ENCODE measurements at places on chromosomes 5 and 9.

DNA sequence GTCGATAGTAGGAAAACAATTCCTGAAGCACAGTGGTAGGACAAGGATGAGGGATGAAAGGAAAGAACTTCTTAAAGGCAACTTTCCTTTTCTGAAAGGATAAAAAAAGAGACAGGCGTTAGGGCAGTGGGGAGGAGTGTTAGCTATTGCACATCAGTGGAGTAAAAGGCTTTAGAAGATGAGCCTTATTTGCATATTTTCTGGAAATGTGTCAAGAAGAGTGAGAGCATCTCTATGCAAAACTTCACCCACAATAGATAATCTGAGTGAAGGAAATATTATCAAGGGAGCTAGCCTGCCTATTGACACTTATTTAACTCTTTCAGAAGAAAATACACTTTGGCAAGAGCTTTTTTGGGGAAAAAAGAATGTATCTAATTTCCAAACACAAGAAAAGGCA, 151.6 kb downstream of the MACIR start:
- DNase-seq = no peak

GRCh38 chr9:26243726-26244125, 565.5 kb upstream of the TUSC1 start:
- no peak for DNase-seq

DNA sequence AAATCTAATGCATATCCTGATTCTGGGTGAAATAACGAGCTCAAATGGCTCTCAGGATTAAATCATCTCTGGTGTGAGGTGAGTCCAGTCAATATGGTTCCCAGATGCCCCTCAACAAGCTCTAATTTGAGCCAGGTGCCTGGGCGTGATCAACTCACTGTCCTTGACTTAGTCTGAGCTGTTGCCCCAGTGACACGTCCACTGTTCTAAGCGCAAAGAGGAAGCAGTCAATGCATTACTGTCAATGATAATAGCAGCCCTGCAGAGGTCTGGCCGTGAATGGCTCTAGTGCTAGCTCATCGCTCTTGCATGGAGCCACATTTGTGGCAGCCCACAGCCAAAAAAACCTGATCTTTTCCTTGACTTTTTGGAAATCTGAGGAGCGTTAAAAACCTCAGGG, 128.6 kb upstream of the EFNA5 start:
- DNase-seq = no peak

GRCh38 chr9:128244091-128244836, 31.5 kb downstream of the GOLGA2 start:
- DNase-seq = no peak

DNA sequence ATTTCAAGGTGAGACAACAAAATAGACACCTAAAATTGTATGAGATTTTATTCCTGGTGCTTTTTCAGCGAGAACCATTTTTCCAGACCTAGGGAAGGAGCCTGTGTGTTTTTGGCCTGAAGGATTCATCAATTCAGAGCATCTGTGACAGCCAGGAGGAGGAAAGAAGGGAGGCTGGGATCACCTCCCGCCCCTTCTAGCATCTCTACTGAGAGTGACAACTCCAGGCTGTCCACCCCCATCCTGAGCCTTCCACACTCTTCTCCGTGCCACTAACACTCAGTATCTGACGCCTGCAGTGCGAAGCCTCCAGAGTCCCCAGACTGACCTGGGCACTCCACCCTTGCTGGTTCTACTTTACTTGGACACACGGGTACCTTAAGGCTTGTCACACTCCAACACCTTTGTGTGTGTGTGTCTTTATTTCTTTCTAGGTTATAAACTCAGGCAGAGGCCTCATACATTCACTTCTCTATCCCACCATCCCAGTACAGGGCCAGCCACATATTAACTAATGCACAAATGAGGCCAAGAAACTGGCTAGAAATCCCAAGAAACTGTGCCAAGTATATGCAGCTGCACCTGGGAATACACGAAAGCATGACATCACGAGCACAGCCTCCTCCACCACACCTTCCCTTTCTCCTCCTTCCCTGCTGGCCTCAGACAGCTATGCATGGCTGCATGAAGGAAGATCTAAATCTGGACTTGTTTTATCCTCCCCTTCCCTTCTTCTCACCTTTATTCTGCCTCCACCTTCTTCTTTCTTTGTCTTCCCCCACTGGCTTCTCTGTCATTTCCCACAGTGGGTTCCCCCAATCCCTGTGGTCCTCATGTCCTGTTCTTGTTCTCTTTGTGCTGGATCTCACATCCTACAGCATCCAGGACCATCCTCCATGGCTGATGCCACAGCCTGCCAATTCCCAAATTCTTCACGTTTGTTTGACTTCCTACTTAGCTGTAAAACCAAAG, 16.0 kb downstream of the S1PR3 start:
- DNase-seq = no peak

- no peak for DNase-seq
These were observed 602 bp upstream of the CD274 start for GRCh38 chr9:5449521-5450358.

DNA sequence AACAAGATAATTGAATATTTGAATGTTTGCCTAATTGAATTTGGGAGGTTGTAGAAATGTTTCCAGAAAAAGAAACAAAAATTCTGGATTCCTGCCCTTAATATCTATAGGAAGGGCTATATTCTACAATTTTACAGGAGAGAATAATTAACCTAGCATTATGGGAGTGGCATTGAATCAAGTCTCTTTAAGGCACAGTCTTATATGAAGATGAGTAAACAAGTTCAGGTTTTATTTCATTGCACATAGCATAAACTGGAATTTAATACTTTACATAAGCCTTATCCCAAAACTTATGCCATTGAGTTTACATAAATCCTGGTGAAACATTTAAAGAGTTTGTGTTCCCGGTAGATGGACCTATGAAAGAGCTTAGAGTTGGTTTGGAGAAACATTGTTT, 138.1 kb upstream of the ADAMTSL1 start:
- DNase-seq = no peak

- no peak for DNase-seq
These were observed 122.7 kb upstream of the LMX1B start for GRCh38 chr9:126490871-126491567.

- DNase-seq = no peak
These were observed 28.2 kb downstream of the C9orf152 start for GRCh38 chr9:110179734-110180133.

DNA sequence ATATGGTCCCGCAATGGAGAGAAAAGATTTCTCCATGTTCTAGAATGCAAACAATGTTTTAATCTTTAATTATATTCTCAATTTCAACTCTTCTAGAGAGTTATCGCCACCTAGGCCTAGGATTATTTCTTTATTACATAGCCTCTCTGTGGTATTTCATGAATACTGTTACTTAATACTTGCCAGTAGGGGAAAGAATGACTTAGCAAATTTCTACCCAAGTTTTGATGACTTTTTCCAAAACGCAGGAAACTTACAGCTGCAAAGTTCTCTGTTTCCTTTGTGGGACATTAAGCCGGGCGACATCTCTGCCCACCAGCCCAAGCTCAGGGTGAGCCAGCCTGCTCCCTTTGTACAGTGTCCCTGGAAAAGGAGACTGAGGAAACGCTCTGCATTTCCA, 73.8 kb downstream of the MED27 start:
- DNase-seq = no peak

GRCh38 chr5:150847334-150847695, 994 bp downstream of the IRGM start:
- no peak for DNase-seq

DNA sequence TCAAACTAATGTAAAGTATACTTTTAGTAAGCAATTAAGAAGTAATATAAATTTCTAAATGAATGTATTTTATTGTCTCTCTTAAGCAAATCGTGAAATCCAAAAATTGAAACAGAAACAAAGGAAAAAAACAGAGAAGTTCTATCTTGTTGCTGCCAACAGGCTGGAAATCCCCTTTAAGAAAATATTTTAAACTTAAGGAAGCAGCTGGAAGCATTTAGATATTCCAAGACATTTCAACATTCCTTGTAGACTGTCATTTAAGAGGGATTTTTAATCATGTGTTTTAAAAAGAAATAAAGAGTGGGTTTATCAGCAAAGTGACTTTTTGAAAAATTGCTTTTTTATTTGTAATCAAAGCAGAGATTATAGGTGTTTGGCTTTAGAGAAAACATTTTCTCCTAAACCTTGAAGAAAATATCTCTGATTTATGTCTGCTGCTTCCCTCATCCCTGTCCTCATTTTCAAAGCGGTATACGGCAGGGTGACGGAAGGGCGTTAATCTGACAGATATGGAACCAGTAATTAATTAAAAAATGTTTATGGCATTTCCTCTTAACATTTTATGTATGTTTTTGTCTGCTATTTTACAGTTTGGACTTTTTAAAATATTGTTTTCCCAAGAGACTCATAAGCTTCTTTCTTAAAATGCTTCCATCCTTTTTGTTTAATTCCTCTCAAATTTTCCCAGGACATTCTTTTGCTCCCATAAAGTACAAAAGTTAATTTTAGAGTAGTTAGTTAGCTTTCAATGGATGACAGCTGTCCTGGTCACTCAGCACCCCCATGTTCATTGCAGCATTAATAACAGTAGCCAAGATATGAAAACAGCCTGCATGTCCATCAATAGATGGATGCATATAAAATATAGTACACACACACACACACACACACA, 245.6 kb downstream of the LURAP1L start:
- no peak for DNase-seq

GRCh38 chr5:141003031-141003430, 36.8 kb downstream of the PCDHAC2 start:
- no peak for DNase-seq

DNA sequence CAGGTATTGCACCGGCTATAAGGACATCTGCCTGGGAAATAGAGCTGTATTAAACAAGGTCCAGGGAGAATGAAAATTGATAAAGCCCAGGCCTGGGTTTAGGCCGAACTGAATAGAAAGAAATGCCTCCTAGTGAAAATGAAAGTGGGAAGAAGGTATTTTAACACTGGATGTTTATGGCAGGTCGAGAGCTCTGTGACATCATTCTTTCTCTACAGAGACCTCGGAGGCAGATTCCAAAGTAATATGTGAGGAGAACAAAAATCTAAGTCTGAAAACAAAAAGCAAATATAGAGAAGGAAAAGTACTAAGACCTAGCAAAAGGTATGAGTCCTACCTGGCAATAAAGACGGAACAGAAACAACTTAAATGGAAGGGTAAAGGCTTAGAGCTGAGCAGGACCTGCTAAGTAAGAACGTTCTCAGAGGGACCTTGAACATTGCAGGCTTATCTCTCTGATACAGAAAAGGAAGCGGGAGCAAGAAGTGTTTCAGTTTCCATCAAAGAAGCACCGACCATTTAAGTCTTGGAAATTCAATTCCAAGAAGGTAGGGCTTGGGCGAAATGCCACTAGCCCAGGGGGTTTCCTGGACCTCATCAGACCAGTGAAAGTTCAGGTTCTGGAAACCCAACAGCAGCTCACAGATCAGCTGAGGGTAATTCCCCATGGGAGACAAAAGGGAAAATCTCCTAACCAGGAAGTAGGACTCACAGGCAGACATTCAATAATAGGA, 80.0 kb downstream of the SUSD1 start:
- DNase-seq = no peak

- no peak for DNase-seq
These were observed 737.9 kb upstream of the ZNF608 start for GRCh38 chr5:125484272-125484741.

GRCh38 chr9:2355697-2355983, 265.9 kb upstream of the VLDLR start:
- no peak for DNase-seq

GRCh38 chr5:14267991-14268708, 125.0 kb downstream of the TRIO start:
- DNase-seq = no peak

- DNase-seq = no peak
These were observed 12.7 kb upstream of the FCN1 start for GRCh38 chr9:134930398-134930797.

DNA sequence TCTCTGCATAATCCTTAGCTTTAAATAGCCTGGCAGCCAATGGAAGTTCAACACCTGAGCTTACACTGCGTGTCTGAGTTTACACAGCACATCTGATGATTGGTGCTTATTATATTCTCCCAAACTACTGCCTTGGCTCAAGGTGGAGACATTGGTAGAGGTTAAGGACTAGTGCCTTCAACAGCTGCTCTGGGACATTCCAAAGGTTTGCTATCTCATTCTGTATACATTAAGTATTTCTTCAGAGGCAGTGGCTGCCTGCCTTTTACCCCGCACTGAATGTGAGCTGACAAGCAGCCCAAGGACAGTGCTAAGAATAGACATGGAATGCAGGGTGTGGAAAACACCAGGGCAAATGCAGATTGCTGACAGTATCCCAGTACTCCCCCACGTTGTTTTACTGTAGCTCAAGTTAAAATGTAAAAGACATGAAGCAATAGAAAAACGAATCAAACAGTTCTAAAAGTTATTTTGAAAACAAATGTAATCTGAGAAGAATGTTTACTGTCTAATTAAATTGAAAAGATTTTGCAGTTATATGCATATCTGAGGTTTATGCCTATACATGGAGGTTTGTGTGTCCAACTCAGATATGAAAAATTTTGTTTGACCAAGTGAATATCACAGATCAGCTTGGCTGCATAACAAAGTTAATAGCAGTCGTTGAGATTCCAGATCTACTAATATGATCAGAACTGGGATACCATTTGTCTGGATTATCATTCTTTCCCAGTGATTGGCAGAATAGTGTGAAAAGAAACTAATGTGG, 1.8 kb downstream of the HSPB3 start:
- DNase-seq = peak; percentile 40

DNA sequence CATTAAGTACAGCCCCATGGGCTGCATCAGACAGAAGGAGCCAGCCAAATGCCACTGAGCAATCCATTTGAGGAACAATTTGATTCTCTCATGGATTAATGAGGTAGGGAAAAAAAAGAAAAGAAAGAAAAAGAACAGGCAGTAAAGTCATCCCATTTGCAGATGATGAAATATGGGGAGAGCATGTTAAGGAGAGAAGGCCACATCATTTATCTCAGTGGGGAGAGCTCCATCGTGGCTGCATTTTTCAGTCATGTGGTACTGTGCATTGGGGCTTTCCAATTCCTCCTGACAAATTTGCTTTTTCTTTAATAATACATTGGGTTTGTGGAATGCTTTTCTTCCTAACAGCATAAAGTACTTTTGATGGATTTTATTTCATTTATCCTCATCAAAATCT, 375.2 kb upstream of the TLE4 start:
- no peak for DNase-seq

GRCh38 chr9:2043243-2043642, 28.1 kb downstream of the SMARCA2 start:
- DNase-seq = no peak

DNA sequence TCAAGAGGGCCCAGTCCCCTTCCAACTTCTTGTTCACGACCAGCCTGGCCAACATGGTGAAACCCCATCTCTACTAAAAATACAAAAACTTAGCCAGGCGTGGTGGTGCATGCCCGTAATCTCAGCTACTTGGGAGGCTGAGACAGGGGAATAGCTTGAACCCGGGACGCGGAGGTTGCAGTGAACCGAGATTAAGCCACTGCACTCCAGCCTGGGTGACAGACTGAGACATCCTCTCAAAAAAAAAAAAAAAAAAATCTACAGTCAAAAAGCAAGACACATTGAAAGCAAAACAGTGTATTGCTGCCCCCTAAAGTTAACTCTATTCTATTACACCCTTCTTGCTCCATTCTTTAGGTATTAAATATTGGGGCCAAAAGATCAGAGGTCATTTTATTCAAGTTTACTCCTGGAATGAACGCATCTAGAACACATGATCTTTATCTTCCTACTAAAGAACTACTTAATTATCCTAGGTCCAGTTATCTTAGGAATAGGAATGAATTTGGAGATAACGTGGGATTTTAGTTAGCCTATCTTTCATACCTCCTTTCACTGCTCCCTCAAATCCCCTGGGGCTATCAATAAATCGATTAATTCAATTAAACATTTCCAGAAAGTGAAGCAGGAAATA, 2.4 kb downstream of the ATG12 start:
- DNase-seq = no peak

- no peak for DNase-seq
These were observed 657 bp downstream of the MTRR start for GRCh38 chr5:7869474-7870136.

Measured in NT2/D1 (cell line).